ENCODE measurements at places on chromosomes 3 and 15.

DNA sequence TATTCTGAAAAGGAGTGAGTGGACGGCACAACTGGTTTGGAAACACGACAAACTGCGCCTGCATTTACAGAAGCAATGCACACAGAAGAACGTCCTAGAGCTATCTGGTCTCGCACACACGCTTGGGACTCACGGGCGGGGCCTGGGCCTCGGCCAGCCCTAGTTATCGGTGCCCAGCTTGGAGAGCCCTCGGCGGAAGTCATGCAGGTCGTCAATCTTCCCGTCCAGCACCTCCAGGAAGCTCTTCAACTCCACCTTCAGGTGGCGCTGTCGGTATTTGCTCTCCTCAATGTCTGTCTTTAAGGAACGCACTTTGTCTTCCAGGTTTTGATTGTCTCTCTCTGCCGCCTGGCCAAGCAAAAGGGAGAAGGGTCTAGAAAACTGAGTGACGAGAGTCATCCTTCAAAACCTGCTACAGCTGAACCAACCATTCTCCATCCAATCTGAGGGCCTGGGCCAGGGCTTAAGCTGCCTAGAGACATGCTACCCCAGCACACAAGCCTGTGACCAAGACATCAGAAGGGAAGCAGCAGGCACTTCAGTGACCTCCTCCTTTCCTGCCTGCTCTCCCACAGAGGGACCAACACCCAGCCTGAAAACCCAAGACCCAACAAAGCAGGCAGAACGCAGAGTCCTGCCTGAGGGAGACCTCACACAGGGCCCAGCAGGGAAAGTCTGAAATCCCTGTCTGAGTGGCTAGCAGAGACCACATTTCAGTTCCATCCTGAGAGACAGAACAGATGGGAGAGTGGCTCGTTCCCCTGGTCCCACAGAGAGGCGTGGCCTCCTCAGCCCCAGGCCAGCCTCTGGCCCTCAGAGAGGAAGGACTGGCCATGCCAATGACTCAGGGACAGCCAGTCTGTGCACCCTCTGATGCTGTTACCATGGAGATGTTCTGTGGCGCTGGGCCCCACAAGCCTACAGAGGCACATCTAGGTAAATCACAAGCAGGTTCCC is 40.4 kb downstream of the WHAMM start:
- H3K36me3 ChIP-seq, result peaks cover 49% of the 10 kb centered on the region
- H3K4me1 ChIP-seq, result peaks cover 24% of the 10 kb centered on the region
- peak; percentile 82 for DNase-seq
- H3K27me3 ChIP-seq, result no peaks in the 10 kb centered on the region
- H3K27ac ChIP-seq, result peak overlapping the region; percentile 66

- peak overlapping the region; percentile 41 for H3K27ac ChIP-seq
- no peaks in the 10 kb centered on the region for H3K27me3 ChIP-seq
- H3K36me3 ChIP-seq, result no peaks in the 10 kb centered on the region
- no peak for DNase-seq
- no peaks in the 10 kb centered on the region for H3K4me1 ChIP-seq
Observed at GRCh38 chr15:68614286-68615035, 35.7 kb downstream of the CORO2B start.

DNA sequence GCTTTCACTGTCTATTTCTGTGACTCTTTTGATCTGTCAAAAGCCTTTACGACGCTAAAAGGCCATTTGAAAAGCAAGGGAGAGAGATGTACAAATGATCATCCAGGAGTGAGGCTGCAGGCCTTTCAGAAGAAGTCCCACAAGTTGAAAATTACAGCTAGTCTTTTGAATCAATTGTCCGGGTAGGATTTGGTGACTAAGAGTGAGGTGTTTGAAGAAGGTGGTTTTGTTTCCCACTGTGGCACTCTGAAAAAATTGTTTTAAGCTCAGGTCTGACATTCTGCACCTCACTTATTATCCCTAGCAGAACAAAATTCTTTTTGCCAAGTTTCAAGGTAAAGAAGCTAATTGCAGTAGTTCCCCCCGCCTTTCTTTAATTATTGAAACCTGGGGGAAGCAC is 50.8 kb upstream of the TMEM108 start:
- H3K27ac ChIP-seq, result no peak overlapping the region
- no peaks in the 10 kb centered on the region for H3K27me3 ChIP-seq
- H3K4me1 ChIP-seq, result no peaks in the 10 kb centered on the region
- no peak for DNase-seq

- no peak overlapping the region for H3K27ac ChIP-seq
- H3K4me3 ChIP-seq, result no peak overlapping the region
- H3K27me3 ChIP-seq, result no peaks in the 10 kb centered on the region
- H3K36me3 ChIP-seq, result no peaks in the 10 kb centered on the region
- H3K4me1 ChIP-seq, result no peaks in the 10 kb centered on the region
- DNase-seq, result no peak
Observed at GRCh38 chr3:57917601-57918000, 90.6 kb upstream of the FLNB start.

DNA sequence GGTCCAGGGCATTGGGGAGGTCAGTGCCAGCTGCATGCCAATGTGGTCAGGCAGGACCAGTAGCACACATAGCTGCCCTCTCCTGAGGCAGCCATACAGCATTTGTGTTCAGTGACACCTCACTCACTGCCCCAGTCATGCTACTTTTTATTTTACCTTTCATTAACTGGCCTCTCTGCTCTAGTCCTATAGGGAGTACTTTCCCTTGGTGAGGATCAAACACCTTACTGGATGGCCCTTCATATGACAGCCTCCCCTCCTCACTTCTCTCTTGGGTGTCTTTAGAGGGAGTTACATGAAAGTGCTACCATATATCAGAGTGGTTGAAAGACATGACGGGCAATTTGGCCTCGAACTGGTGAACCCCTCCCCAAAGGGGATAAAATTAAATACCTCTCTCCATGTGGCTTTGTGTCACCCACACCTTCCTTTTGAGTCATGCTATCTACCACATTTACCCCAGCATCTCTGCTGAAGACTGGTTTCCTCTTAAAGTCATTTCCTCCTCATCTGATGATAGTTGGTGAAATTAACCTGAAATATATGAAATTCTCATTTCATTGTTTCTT is 17.6 kb downstream of the RLBP1 start:
- no peaks in the 10 kb centered on the region for H3K27me3 ChIP-seq
- no peaks in the 10 kb centered on the region for H3K36me3 ChIP-seq
- no peak for DNase-seq
- H3K27ac ChIP-seq, result peak overlapping the region; percentile 66

DNA sequence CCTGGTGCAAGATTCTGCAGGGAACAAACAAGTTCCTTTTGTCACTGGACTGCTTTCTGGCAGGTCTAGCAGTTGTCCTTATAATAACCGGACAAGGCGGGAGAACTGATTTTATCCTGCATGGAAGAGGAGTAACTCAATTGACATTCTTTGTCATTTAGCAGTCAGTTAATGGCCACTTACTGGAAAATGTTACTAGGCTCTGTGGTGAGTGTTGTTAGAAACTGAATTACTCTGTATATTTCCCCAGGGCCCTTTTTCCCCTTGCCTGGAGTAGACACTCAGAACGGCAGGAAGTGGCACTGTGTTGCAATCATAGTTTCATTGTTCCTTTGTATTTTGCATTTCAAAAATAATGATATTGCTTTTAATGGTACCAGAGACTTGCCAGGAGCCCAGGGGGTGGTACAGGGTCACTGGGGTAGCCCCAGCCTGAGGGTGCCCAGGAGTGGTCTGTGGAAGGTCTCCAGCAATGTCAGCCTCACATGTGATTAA is 318.6 kb upstream of the LRRFIP2 start:
- no peak overlapping the region for H3K4me3 ChIP-seq
- H3K27me3 ChIP-seq, result no peaks in the 10 kb centered on the region
- DNase-seq, result no peak
- H3K36me3 ChIP-seq, result no peaks in the 10 kb centered on the region
- peaks cover 3% of the 10 kb centered on the region for H3K4me1 ChIP-seq

DNA sequence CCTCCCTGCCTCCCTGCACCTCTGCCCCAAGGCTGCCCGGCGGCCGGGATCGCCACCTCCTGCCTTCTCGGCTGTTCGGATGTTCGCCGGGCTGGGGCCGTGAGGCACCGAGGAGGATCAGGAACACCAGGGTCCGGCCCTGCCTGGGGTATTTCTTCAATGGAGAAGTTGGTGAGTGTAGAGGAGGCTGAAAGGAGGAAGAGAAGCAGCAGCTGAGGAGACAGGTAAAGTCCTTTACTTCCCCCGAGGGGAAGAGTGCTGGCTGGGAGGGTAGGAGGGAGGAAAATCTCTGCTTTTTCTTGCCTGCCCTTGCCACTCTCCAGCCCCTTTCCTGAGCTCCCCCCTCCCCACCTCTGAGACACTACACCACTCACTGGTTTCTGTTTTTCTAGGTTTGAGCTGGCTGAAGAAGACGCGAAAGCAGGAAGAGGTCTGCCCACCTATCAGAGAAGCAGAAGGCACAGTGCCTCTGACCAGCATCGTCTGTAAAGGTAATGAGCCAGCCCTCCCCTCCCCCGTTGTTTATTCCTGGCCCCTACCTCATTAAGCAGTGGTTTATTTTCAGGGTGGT is 519 bp downstream of the ASB7 start:
- peak overlapping the region; percentile 80 for H3K27ac ChIP-seq
- H3K4me1 ChIP-seq, result peaks cover 35% of the 10 kb centered on the region
- H3K4me3 ChIP-seq, result peak overlapping the region; percentile 99
- no peaks in the 10 kb centered on the region for H3K27me3 ChIP-seq

- H3K4me1 ChIP-seq, result peaks cover 27% of the 10 kb centered on the region
- no peaks in the 10 kb centered on the region for H3K27me3 ChIP-seq
- H3K4me3 ChIP-seq, result no peak overlapping the region
- no peak for DNase-seq
Observed at GRCh38 chr3:179067839-179068238, 3.8 kb downstream of the ZMAT3 start.

DNA sequence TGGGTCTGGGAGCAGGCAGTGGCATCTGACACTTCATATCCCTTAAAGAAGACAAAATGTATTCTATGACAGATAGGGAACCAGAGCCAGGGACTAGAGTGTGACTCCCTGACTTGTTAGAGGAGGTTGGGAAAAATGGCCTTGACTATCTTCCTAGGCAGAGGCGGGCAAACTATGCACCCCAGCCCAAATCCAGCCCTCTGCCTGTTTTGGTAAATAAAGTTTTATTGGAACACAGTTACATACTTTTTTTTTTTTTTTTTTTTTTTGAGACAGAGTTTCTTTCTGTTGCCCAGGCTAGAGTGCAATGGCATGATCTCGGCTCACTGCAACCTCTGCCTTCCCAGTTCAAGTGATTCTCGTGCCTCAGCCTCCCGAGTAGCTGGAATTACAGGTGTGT is 47.3 kb downstream of the QTRT2 start:
- H3K4me1 ChIP-seq, result no peaks in the 10 kb centered on the region
- no peak overlapping the region for H3K27ac ChIP-seq
- H3K4me3 ChIP-seq, result no peak overlapping the region
- DNase-seq, result no peak
- no peaks in the 10 kb centered on the region for H3K36me3 ChIP-seq

DNA sequence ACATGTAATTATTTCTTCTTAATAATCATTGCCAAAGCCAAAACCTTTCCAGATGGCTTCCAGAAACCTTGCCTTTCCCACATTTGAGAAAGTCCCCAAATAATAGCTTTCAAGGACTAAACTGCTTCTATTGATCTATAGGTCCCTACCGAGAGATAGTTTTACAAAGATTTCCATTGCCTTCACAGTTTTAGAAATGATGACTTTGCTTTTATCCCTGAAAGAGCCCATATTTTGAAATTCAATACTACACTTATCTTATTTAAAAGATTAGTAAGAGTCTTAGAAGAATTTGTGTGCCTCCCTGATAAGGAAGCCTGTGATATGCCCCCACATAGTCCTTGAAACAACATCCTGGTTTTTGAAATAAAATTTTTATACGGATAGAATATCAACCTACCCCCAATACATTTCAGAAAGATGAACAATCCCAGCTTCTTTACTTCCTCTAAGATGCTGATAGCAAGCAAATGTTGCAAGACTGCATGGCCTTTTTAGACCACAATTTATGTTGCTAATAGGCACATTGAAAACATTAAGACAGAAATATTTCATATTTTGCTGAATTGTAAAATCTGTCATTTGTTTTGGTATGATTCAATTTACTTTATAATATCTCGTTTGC is 146.3 kb downstream of the TMCO5A start:
- H3K27me3 ChIP-seq, result no peaks in the 10 kb centered on the region
- no peak overlapping the region for H3K4me3 ChIP-seq
- no peak overlapping the region for H3K27ac ChIP-seq
- no peaks in the 10 kb centered on the region for H3K36me3 ChIP-seq

GRCh38 chr15:43872416-43873020 is 45.7 kb downstream of the WDR76 start:
- H3K4me1 ChIP-seq, result no peaks in the 10 kb centered on the region
- no peaks in the 10 kb centered on the region for H3K27me3 ChIP-seq
- no peaks in the 10 kb centered on the region for H3K36me3 ChIP-seq

DNA sequence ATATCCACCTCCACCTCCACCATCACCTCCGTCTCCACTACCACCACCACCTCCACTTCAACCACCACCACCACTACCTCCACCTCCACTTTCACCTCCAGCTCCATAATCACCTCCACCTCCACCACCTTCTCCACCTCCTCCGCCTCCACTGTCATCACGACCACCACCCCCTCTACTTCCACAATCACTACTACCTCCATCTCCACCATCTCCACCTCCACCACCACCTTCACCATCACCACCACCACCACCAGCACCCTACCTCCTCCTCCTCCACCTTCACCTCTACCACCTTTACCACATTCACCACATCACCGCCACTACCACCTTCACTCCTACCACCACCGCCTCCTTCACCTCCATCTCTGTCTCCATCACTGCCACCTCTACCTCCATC is 435.7 kb downstream of the MCTP2 start:
- no peak overlapping the region for H3K4me3 ChIP-seq
- DNase-seq, result no peak
- no peaks in the 10 kb centered on the region for H3K27me3 ChIP-seq
- H3K4me1 ChIP-seq, result no peaks in the 10 kb centered on the region

- H3K36me3 ChIP-seq, result no peaks in the 10 kb centered on the region
- H3K4me3 ChIP-seq, result no peak overlapping the region
- no peak for DNase-seq
- no peaks in the 10 kb centered on the region for H3K4me1 ChIP-seq
Observed at GRCh38 chr15:71212146-71212545, 96.9 kb downstream of the THSD4 start.

- H3K4me3 ChIP-seq, result no peak overlapping the region
- H3K36me3 ChIP-seq, result no peaks in the 10 kb centered on the region
- no peaks in the 10 kb centered on the region for H3K4me1 ChIP-seq
- no peaks in the 10 kb centered on the region for H3K27me3 ChIP-seq
- DNase-seq, result no peak
Observed at GRCh38 chr3:13086531-13086981, 13.3 kb upstream of the IQSEC1 start.

- H3K4me1 ChIP-seq, result no peaks in the 10 kb centered on the region
- no peak for DNase-seq
- no peak overlapping the region for H3K4me3 ChIP-seq
- H3K36me3 ChIP-seq, result no peaks in the 10 kb centered on the region
- no peaks in the 10 kb centered on the region for H3K27me3 ChIP-seq
Observed at GRCh38 chr3:94269763-94270162, 206.9 kb downstream of the NSUN3 start.
